HTR-8/SVneo (cell line): ENCODE measurements at places on chromosomes 11 and 22.
A peak's percentile ranks its signal among the peaks of the same experiment; 100 is the strongest.

GRCh38 chr11:41920374-41920773 is 460.9 kb upstream of the LRRC4C start:
- DNase-seq, result no peak

- DNase-seq, result no peak
These were observed 14.1 kb upstream of the TMA7B start for GRCh38 chr22:39946126-39946502.

- DNase-seq, result no peak
These were observed 9.3 kb upstream of the NUP50 start for GRCh38 chr22:45154383-45154782.

DNA sequence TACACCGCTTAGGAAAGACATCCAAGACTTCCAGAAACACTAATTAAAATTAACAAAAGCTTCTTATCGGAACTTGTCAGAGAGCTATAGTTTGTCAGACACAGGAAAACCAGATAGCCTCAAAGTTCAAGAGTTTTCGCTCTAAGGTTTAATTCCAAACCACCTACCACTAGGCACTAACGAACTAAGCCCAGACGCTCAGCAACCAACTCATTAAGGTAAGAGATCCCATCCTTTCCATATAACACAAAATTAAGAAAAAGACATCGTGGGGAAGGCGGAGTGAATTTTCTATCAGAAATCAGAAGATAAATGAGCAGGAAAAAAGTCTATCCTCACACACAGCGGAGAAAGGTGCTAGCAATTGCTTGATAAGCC is 382 bp downstream of the IMMP1L start:
- DNase-seq, result no peak

GRCh38 chr11:34263441-34264091 is 94.2 kb downstream of the ABTB2 start:
- DNase-seq, result no peak

- no peak for DNase-seq
These were observed 42.4 kb downstream of the TTC28 start for GRCh38 chr22:28637225-28637624.

GRCh38 chr11:111808834-111809233 is 42.6 kb upstream of the PPP2R1B start:
- no peak for DNase-seq

- DNase-seq, result no peak
These were observed 66.8 kb downstream of the BRD1 start for GRCh38 chr22:49760630-49761571.

DNA sequence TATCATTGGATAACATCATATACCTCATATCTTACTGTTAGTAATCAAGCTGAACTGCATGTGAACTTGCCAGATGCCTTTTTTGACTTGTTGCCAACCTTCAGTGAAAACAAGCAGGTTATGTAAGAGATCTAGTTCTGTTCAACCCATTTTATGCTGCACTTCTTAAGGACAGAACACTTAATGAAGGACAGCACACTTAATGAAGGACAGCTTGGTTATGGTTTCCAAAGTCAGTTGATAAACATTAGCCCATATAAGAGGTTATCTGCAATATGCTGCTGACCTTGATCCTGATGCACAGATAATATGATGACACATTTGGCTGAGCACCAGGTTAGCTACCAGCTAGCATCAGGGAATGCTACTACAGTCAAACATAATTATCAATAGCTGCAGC is 358.7 kb upstream of the PDGFD start:
- DNase-seq, result no peak

DNA sequence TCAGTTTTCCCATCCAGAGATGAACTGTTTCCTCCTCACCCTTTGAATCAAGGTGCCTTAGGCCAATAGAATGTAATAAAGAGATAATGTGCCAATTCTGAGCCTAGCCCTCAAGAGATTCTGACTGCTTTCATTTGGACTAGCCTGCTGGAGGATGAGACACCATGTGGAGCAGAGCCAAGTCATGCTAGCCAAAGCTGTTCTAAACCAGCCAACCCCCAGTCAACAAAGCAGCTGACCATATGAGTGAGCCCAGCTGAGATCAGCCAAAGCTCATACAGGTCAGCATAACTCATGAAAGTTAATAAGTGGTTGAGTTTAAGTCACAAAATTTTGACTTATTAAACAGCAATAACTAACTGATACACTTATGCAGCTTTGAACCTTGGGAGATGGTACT is 66.7 kb upstream of the DBX1 start:
- DNase-seq, result no peak

DNA sequence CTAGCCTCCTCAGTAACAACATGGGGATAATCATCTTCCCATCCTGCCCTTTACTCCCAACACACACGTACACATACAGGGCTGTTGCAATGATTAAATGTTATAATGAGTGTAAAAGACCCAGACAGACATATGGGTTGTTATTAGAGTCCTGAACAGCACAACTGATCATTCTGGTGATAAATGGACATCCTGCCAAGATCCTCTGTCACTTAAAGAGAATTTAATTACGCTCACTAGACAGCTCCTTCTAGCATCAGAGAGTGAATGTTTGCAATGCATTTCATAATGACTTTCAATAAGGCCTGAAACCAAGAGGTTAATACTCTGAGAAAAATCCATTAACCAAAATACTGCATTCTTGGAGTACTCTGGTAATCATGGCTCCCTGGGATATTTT is 115.8 kb downstream of the KCNC1 start:
- DNase-seq, result no peak

GRCh38 chr11:44950625-44951476 is at the start of gene TP53I11:
TP53I11 (minus strand) TSS chr11:44950883; CDS start chr11:44938335, 12,548 bp downstream.
- peak; percentile 71 for DNase-seq

- DNase-seq, result no peak
These were observed 47.1 kb downstream of the RRP8 start for GRCh38 chr11:6556139-6556949.

- no peak for DNase-seq
These were observed 37.8 kb downstream of the SLCO2B1 start for GRCh38 chr11:75188671-75189070.

- no peak for DNase-seq
These were observed 1.2 kb upstream of the ATF4 start for GRCh38 chr22:39518996-39519680.

GRCh38 chr11:6623391-6624363 is 4.5 kb upstream of the TPP1 start:
- DNase-seq, result no peak

DNA sequence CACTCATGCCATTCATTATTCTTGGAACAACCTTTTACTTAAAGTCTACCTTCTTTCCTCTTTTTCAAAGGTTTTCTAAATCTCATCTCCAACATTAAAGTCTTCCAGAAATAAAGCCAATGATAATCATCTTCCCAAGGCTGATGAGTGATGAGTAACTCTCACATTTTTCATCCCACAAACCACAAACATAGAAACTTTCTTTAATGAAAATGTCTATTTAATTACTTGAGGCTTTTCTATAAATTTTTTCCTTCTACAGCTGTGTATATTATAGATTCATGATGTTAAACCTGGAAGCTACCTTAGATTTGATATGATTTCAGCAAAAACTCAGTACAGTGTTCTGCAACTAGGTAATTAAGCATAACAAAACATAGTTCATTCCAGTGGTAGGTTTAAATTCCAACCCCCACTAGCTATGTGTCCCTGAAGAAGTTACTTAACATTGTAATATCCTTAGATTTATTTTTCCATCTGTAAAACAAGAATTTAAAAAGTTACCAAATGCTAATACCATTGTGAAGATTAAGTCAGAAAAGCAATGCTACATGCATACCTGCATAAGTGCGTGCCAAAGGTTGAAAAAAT is 845.4 kb downstream of the KCNA4 start:
- DNase-seq, result no peak

GRCh38 chr11:73999581-74000306 is 9.1 kb downstream of the UCP3 start:
- DNase-seq, result no peak

- DNase-seq, result no peak
These were observed 556.1 kb downstream of the SOX6 start for GRCh38 chr11:15800111-15800800.

DNA sequence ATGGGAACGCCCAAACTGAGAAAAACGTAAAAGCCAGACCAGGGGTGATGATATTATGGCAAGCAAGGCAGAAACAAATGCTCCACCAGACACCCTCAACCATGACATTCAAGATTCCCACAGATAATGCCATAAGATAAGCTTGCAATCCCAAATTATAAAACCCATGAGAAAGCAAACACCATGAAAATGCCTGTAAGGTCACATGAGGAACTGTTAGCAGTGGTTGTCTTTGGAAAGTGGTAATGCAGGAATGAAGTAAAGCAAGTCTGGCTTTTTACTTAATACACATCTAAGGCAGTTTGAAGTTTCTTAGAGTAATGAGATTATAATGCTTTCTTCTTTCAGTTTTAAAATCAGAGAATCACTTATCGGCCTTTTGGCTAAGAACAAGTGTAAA is 111.0 kb downstream of the MN1 start:
- no peak for DNase-seq

- no peak for DNase-seq
These were observed 516.8 kb upstream of the FAT3 start for GRCh38 chr11:91707652-91708482.

- no peak for DNase-seq
These were observed 3.6 kb upstream of the SLCO2B1 start for GRCh38 chr11:75147191-75147874.

DNA sequence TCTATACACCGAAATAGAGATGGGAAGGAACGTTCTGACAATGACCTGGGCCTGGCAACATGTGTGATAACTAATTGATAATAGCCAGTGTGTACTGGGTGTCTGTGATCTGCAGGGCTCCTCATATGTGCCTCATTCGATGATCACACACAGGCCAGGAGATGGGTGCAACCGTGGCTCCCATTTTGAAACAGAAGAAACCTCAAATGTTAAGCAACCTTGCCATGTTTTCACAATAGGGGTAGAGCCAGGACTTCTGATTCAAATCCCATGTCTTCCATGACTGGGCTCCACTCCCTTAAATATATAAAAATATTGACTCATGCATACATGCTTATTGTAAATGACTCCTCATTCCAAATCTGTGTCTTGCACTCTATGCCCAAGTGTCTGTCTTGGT is 11.1 kb downstream of the APOL3 start:
- DNase-seq, result no peak

- no peak for DNase-seq
These were observed 32.6 kb upstream of the SLC6A5 start for GRCh38 chr11:20566591-20567434.

DNA sequence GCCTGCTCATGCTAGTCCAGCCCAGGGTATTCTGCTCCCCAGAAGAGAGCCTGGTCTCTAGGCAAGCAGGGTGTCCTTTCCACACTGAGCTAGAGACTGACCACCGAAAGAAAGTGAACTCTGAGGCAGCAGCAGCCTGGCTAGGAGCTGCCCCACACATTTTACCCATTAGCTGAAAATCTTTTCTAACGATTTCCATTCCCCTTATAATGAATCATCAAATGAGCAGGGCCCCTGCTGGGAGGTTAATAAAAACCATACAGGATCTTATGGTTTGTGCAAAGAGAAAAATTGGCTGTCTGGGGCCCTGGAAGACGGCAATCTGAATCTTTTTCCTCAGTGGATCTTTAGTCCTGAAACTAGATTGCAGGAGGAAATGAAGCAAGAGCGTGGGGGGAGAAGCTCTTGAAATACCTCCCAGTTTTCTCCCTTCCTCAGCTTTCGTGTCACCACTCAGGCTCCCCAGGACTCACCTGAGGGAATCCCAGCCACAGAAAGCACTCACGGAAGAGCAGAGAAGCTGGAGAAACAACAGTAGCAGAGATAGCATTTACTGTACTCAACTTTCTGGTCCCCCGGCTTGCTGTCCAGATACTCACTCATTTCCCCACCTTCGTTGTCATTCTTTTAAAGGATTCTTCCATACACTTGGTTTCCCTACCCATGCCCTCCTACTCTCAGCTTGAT is 74.7 kb upstream of the CD44 start:
- DNase-seq, result no peak

GRCh38 chr11:102685338-102685737 is 20.2 kb downstream of the MMP27 start:
- DNase-seq, result no peak

- DNase-seq, result no peak
These were observed 424.6 kb downstream of the BUD13 start for GRCh38 chr11:116348226-116348625.

DNA sequence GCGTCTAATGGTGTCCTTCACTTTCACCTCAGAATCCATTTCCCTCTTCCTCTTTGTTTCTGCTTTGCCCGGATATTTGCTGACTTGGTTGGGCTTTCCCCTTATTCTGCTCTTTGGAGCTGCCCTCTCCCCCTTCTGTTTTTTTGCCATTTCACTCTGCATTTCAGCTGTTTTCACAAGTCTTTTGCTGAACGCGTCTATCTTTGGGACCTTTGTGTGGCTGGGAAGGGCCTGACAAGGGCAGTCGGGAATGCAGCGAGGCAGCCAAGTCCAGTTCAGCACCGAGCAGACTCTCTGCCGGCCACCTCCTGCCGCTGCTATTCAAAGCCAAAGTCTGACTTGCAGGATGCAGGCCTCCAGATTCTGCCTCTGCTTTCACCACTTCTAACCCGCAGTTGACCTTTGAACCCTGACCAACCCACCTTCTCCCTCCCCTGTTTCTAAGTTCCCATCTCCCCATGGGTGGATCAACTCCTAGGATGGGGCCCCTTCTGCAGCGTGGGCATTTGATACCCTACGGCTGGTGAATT is 38.2 kb downstream of the FEZ1 start:
- DNase-seq, result no peak

GRCh38 chr22:39101226-39101625 is 4.2 kb downstream of the APOBEC3H start:
- no peak for DNase-seq

- DNase-seq, result no peak
These were observed 89.2 kb downstream of the FDX1 start for GRCh38 chr11:110518809-110519514.

- no peak for DNase-seq
These were observed 32.9 kb downstream of the LIMK2 start for GRCh38 chr22:31244943-31245451.

DNA sequence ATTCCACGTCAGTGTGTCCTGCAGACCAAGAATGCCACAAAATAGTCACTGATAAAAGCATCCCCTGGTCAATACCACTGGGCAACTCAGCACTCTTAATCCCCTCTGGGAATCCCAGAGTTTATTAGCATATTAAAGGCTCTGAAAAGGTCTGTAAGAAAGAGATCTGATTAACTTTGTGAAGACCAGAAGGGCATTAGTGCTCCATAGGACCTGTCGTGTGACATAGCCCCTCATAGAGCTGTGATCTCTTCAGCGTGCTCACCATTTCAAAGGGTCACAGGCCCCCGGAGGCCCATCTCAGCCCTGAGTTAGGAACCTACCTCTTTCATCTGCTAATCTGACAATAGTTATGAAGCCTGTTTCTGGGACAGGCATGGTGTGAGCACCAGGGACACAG is 299.2 kb downstream of the MN1 start:
- DNase-seq, result no peak

GRCh38 chr22:24423519-24424000 is 3.8 kb upstream of the ADORA2A start:
- peak; percentile 57 for DNase-seq

GRCh38 chr11:67146516-67147226 is 27.6 kb downstream of the KDM2A start:
- no peak for DNase-seq

DNA sequence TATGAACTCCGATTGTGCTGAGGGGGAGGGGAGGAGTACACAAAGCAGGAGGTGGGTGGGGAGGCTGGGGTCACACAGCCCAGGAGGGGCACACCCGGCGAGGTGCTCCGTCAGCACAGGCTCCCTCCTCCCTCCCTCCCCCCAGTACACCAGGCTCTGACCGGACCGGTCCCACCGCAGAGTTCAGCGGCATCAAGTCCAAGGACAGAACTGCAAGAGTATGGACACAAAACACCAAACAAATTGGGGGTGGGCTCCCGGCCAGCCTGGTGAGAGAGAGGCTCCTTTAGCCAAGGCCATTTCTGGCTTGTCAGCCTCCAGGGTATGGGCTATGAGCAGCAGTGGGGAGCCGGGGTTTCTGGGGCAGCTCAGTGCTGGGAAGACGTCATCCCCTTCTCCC is 68.3 kb downstream of the ST3GAL4 start:
- no peak for DNase-seq
